ENCODE measurements at places on chromosomes 6 and 20.

- no peak for DNase-seq
Observed at GRCh38 chr6:148497257-148497656, 154.6 kb downstream of the SASH1 start.

GRCh38 chr6:133547136-133547535 lies 306.0 kb downstream of the EYA4 start:
- no peak for DNase-seq

DNA sequence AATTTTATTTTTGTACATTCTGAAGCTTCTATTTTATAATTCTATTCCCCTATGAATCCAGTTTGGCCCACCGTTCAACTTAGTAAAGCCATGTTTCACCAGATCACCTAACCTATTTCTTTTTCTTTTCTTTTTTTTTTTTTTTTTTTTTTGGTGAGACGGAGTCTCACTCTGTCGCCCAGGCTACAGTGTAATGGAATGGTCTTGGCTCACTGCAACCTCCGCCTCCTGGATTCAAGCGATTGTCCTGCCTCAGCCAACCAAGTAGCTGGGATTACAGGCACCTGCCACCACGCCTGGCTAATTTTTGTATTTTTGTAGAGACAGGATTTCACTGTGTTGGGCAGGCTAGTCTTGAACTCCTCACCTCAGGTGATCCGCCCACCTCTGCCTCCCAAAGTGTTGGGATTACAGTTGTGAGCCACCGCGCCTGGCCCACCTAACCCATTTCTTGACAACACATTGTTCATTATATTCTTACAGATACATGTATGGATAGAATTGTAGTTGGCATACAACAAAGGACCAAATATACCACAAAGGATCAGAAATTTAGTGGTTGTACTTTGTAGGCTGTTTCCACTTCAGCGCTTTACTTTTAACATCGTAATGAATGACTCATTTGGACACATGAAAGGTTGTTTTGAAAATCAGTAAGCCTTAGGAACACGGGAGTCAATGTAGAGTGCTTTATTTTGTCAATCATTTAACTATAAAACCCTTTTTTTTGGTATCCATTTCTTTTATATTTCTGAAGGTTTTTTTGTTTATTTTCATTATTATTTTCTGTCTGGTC lies 63.2 kb downstream of the GJA1 start:
- no peak for DNase-seq

- DNase-seq: no peak
Observed at GRCh38 chr6:130407032-130407431, 41.2 kb downstream of the TMEM200A start.

DNA sequence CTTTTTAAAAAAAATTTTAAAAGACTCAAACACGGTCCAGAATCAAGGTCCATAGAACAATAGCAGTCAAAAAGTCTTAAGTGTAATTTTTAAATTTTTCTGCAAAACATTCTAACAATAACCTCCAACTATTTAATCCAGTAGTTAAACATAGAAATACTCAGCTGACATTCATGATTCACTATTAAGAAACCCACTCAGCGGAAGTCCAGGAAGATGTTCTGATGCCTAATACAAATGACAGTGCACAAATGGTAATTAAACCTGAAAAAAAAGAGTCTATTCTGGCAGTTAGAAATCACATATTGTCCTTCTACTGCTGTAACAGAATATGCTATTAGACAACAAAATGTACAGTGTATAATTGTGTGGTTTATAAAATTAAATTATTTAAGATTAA lies 128.2 kb upstream of the BMP5 start:
- no peak for DNase-seq

DNA sequence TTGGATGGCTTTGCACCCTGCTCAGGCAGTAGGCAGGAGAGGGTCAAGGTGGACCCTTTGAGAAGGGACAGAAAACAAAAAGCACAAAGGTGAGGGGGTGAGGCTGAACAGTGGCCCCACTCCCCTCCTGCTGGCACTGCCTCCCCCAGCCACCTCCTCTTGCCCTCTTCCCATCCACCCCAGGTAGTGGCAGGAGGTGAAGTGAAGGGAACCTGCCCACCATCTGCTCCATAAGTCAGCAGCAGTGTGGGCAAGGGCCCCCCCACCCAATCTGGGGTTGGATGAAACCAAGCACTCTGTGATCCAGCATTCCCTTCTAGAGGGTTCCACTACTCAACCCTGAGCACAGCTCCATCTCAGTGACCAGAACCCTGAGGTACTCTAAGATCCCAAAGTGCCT lies 26.1 kb upstream of the SLC22A7 start:
- no peak for DNase-seq

DNA sequence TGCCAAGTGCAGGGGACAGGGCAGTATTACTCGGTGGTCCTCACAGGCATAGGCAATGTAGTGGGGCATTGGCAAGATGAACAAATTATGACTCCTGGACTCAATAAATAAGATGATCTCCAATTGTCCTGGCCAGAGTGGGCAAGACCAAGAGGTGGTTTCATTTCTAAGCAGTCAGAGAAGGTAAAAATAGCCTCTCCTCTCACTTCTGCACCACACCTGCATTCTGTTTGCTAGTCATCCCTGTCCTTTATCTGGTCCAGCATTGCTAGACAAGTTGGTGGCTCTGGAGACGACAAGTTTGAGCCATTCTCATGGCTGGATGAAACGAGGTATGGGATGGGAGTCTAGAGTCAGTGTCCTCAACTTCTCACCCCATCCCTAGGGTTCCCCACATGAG lies 83.0 kb downstream of the BANF2 start:
- no peak for DNase-seq

DNA sequence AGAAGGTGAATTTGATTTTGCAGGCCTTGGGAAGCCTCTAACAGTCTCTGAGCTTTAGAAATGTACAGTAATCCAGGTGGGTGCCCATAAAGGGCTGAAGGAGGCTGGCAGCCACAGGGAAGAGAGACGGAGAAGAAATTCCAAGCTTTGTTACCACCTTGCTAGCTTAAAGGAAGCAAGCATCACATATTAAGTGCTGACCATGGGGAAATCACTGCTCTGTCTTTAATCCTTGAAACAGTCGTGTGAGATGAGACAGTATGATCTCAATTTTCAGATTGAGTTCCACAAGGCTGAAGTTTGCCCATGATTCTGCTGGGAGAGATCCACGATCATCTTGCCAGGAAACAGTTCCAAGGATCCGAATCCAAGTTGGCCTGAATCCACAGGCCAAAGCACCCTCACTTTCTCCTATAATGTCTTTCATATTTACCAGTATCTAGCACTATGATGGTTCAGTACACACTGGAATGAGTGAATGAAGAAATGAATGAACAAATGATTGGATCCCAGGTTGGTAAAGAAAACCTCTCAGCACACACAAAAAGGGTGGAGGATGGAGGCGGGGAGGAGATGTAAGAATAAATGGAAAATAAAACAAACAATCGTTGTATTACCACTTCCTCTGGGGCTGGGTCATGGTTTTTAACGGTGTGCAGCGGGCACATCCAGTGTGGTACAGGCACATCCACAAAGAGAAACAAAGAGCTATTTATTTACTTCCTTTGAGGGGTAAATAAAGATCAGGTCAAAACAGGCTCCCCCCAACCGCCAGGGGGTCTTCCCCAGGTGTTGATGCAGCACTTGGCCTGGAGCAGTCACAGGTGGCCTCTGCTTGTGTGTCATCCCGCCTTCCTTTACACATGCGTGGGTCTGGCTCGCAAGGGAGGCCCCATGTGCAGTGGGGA lies 28.2 kb upstream of the TAF8 start:
- no peak for DNase-seq

DNA sequence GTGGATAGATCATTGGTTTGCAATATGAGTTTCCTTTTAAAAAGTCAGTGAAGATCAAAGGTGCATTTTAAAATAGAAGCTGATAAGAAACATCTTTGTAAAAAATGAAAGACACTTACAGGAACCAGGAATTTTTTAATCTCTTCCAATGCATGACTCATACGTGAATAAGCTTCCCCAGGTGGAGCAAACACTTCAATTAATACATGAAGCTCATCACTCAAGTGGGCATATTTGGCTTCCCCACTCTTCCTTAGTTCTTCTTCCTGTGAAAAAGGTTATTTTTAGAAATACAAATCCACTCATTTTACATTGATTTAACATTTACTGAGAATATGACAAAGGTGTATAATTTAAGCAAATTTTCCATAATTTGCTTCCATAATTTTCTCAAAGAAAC lies 308.1 kb downstream of the KHDRBS2 start:
- no peak for DNase-seq

DNA sequence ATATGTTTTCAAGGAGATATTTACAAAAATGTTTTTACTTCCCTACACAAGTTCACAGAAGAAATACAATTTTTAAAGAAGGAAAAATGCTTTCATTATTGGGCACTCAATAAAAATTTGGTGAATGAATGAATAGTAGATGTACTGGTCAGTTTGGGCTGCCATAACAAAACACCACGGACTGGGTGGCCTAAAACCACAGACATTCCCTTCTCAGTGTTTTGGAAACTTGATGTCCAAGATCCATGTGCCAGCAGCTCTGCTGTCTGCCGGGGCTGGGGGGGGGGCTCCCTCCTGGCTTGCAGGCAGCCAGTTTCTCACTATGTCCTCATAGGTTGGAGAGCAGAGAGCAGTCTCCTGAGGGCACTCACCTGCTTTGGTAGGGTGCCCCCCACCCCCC lies 62.0 kb downstream of the FAM120B start:
- DNase-seq: no peak

DNA sequence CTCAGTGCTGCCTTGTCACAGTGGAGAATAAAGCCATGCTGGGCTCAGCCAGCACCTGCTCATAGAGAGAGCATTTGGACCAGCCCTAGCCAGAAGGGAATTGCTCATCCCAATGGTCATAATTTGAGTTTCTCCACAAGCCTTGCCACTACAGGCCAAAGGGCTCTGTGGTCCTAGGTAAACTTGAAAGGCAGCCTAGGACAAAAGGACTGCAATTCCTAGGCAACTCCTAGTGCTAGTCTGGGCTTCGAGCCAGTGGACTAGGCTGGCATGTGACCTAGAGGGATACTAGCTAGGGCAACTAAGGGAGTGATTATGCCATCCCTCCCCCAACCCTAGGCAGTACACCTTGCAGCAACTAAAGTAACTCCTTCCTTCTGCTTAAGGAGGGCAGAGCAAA lies 516.2 kb downstream of the BCKDHB start:
- DNase-seq: no peak

- DNase-seq: no peak
Observed at GRCh38 chr6:71402096-71402495, 113.5 kb downstream of the OGFRL1 start.

- no peak for DNase-seq
Observed at GRCh38 chr6:6858533-6858982, 249.2 kb upstream of the RREB1 start.

DNA sequence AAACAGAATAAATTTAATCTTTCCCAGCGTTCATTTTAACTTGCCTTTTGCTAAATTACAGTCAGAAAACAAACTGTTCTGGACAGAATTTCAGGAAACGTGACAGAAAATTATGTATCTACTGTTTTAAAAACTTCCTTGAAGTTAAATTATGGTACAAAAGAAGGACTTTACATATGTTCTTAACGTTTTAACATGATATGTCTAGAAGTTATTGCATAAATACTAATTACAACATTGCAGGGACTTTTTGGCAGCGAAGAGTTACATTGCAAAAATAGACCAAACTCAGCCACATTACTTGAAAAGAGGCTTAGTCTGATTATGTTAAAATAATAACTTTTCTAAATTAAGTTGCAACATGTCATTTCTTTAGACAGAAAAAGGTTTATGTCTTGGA lies 142.1 kb upstream of the IMPG1 start:
- DNase-seq: no peak

GRCh38 chr20:61846074-61846473 lies 219.6 kb downstream of the TAF4 start:
- no peak for DNase-seq

DNA sequence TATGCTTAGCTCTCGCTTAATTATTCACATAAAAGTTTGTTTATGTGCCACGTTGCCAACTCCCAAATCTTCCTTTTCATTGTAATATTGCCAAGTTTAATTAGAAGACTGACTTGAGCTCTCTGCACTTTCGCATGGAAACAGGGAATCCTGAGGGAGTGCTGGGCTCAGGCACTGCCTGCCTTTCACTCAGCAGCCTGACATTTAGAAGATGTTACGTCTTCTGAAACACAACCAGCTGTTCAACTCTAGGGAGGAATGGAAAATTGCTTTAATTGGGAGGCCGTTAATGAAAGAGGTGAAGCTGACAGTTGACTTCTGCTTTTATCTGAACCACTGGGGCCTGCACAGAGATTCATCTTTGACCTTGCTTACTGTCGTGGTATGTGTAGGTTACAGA lies 77.4 kb upstream of the MTHFD1L start:
- DNase-seq: no peak

DNA sequence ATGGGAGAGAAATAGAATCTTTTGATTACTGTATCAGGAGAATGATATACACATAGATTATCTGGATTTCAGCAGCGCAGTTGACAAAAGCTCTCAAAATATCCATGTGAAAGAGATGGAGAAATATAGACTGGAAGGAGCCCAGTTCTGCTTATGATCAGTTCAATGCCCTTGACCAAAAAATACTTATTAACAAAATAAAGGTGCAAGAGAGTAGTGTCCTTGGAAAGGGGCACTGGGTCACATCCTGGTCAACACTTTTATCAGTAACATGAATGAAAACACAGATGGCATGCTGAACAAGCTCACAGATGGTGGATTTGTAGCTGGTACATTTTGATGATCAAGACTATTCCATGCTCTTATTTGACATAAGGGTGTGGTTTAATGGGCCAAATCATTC lies 63.9 kb upstream of the PLEKHG1 start:
- DNase-seq: no peak

DNA sequence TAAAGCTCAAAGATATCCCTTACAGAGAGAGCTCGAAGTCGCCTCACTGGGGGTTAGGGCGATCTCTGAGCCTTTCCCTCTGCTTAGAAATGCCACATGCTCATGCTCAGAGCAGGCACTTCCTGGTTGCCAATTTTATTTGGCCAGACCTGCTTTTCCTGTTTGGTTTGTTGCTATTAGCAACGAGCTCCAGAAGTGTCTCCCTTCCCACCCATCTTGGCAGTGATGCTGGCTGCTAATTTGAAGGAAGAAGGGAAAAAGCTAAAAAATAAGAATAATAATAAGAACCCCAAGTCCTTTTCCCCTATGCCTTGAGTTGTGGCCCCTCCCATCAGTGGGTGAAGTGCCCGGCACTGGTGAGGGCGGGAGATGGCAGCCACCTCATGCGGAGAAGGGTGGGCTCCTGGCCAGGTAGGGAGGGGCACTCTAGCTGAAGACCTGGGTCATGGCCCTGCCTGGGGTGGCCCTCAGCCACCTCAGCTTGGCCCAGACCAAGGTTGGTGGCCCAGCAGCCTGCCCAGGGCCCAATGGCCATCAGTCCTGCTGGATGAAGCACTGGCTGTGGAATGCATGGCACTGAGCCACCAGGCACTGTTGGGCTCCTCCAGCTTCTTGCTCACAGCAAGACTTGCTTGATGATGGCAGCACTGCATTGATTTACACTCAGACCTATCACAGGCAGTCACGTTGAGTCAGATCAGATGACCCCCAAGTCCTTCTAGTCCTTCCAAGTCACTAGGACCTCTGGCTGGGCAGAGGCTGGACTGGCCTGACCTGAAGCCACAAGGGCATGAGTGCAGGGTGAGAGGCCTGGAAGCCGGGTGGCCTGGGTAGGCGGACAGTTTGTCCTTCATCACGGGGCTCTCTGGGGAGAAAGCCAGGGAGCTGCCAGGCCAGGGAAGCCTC lies 79.0 kb downstream of the SYNJ2 start:
- DNase-seq: peak; percentile 88
